ENCODE measurements at places on chromosomes 3 and 15.
A peak's percentile ranks its signal among the peaks of the same experiment; 100 is the strongest.

DNA sequence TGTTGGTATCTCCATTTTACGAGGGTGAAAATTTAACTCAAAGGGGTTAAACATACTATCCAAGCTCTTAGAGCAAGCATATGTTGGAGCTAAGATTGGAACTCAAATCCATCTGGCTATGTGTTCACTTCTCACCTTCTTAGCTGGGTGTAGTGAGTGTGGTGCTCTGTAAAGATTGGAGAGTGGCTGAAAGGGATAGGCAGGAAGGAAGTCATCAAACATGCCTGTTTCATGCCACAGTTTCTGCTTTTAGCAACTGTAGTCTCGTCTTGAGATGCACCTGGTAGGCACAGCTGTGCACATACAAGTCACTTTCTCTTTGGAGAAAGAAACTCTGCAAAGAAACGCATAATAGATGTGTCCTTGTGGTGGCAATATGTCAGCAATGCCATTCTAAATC, 189.1 kb upstream of the MDFIC2 start:
- no peak for DNase-seq

DNA sequence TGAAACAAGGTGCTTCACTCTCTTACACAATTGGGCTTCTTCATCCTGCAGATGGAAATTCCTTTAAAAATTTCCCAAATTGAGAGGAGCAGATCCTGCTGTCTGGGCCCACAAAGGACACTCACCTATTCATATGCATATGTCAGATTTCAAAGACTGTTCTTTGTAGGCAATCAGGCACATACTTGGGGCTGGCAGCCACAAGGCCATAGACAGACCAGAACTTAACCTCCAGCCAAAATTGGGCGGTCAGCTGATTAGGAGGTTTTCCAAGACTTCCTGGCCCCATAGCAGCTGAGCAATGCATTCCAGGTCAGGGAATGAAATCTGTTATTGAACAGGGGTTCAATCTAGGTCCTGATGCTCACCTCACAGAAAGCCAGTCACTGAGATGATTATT, 15.0 kb upstream of the HPS3 start:
- no peak for DNase-seq

DNA sequence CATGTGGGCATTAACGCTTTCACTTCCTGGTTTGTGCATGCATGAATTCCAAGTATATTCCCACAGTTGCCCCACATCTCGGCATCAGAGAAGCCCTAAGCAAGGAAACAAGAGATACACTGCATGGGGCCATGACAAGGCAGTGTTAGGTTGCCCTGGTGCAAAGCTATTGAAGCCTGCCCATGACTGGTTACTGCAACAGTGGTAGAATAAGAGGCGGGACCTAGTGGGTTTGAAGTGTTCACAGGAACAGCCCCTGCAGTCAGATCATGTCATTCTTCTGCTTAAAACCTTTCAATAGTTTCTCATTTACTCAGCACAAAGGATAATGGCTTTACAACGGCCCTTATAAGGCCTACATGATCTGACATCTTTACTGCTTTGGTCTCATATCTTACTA, 80.9 kb upstream of the TOPAZ1 start:
- DNase-seq, result no peak

DNA sequence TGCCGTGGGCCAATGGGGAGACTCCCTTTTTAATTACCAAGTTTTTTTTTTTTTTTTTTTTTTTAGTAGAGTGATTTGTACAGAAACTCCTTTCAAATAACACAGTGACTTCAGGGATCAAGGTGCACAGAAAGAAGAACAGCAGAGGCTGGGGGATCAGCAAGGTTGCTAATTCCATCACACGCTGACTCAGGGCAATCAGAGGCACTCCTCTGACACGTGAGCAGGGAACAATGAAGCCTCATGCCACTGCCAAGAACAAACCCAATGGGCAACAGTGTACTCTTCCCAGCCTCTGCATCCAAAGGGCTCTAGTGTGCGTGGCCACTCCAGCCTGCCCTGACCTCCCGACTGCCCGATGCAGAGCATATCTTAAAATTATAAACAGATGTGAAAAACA, 186.7 kb upstream of the WNT5A start:
- DNase-seq, result no peak

- DNase-seq, result no peak
Observed at GRCh38 chr3:107458871-107459270, 63.9 kb upstream of the BBX start.

DNA sequence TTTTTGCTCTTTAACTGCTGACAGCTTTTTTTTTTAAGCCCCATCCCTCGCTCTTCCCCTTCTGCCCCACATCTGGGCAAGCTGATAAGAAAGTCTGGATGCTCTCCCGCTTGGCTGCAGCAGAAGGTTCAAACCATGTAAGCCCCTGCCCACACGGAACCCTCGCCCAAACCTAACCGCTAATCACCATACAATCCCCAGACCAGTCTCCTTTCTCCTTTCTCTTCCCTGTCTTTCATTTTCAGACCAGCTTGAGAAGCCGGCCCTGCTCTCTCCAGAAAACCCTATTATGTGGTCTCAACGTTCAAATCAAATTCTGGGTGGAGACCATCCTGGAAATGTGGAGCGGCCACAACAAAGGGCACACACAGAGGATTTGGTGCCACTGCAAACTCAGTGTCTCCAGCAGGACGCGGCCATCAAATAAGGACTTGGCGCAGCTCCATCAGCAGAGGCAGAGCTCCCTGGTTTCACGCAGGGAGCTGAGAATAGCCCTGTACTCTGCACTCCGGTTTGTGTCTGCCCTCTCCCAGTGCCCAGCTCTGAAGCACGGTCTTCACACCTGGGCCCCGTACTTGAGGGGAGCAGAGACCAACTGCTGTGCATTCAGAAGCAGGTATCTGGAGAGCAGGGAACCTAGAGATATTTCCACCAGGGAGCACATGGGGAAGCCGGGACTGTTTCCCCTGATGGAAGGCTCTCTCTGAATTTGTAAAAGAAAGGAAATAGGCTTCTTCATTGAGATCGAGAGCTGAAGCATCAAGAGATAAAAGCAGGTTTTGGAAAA, 92.6 kb downstream of the XXYLT1 start:
- DNase-seq, result no peak

- no peak for DNase-seq
Observed at GRCh38 chr3:21294768-21295167, 456.2 kb downstream of the ZNF385D start.

GRCh38 chr3:36149447-36149865, 230.8 kb upstream of the STAC start:
- no peak for DNase-seq

DNA sequence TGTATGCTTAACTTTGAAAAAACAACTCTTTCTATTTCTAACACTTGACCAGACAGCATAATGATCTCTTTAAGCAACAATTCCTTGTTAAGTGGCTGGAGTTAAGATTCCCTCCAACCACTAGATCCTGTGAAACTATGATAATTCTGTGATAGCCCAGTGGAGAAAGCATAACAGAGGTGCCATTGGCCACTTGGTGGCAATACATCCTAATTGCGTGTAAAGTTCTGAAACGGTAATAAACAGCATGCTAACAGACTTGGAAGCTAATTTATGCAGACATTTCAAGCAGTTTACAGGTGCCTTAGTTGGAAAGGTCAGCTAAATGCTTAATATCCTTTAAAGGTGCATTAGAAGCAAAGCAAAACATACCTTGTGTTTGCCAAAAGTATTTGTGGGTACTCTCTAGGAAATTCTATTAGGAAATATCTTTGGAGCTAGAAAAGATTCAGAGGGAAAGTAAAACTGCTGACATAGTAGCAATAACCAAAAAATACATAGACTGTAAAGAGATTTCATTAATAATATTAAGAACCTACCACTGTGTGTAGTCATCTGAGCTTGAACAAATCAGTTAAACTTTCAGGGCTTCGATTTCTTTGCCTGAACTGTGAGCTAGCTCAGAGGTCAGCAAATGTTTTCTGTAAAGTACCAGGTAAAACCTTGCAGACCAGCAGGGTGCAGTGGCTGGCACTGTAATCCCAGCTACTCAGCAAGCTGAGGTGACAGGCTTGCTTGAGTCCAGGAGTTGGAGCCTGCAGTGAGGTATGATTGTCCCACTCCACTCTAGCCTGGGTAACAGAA, 19.0 kb upstream of the CSTA start:
- DNase-seq, result no peak

DNA sequence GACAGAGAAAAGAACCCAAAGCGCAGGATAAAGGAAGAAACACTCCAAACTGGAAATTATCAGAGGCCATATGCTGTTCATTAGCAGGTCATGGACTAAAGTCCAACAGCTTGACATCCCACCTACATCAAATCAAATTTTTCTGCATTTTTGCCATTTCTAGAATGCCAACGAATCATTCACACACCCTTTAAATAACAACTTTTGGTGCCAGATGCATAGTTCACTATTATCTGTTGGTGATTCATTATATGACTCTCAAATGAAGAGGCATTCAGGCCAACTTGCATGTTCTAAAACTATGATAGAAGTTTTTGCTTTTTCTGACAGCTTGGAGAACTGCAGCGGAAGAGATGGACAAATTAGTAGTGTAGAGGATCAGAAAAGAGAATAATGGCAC, 529.8 kb upstream of the NAALADL2 start:
- no peak for DNase-seq

DNA sequence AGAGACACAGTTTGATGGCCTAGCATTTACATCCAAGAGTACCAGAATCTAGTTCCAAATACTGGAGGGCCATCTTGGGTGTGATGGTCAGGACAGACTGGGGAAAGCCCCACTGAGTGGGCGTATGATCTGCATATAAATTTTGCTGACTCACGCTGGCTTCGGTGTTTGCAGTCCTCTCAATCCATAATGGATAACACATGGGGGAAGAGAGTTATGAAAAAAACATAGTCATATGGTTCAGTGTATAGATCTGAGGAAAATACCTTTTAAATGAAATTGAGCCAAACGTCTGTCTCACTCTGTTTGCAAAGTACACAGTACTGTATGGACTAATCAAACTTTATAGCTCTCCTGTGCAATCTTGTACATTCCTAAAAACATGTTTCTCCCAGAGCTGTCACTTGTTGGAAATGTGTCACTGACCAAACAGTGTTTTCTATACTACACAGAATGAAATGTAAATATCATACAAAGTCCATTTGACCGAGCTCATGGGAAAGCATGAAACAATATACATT, 125.3 kb upstream of the THBS1 start:
- peak; percentile 56 for DNase-seq

DNA sequence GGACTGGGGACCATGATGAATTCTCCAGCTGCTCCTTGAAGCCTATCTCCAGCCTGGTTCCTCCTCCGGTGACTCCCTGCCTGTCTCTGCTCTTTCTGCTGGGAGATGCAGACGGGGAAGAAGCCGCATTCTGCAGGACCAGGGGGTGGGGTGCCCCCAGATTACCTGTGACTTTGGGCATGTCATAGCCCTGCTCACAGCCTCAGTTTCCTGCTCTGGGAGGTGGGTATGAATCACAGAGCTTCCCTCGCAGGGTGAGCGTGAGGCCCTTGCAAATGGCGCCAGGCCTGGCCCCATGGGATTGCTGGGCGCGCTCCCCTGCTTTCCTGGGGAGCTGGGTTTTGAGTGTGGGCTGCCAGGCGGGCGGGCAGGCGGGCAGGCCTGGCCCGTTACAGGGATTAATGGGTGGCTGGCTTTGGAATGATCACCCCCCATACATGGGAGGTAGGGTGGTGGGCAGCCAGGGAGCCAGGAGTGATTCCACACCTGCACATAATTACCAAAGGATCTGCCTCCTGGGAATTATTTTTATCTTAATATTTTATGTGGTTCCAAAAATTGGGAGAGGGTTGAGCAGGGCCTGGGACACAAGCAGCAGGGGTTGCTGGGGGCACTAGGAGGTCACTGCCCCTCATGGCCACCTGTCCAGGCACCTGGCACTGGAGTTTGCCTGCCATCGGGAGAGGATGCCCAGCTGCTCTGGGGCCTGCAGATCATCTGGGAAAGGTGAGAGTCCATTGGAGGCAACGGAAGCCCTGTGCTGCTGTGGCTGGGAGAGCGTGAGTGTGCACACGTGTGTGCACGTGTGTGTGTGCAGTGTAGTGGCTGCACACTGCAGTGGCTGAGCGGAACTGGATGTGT, 106.8 kb downstream of the WNT7A start:
- DNase-seq, result peak; percentile 10

DNA sequence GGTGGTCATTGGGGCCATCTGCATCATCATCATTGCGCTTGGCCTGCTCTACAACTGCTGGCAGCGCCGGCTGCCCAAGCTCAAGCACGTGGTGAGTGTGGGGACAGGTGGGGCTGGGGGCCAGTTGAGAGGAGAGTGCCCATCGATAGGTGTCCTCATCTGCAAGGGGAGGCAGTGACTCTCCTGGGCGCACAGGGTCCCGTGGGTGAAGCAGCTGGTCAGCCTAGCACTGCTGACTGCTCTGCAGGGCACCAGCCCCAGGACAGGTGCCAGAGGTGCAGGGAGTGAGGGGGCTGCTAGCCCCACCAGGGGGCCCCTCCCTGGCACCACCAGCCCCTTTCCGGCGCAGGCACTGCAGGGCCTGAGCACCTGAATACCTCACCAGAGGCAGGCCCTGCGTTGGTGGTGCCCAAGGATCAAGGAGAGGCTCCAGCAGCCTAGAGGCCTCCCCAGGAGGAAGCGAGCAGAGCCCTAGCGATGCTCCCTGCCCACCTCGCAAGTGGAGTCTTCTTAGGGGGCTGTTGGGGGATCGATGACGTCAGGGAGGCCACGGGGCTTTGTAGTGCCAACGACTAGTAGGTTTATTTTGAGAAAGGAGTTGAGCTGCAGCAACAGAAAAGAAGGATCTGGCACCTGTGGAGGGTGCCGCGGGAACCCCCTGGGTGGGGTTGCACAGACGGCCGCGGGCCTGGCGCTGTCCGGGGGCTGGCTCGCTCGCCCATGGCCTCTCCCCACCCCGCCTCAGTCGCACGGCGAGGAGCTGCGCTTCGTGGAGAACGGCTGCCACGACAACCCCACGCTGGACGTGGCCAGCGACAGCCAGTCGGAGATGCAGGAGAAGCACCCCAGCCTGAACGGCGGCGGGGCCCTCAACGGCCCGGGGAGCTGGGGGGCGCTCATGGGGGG, 976 bp upstream of the ABTB1 start:
- peak; percentile 48 for DNase-seq

DNA sequence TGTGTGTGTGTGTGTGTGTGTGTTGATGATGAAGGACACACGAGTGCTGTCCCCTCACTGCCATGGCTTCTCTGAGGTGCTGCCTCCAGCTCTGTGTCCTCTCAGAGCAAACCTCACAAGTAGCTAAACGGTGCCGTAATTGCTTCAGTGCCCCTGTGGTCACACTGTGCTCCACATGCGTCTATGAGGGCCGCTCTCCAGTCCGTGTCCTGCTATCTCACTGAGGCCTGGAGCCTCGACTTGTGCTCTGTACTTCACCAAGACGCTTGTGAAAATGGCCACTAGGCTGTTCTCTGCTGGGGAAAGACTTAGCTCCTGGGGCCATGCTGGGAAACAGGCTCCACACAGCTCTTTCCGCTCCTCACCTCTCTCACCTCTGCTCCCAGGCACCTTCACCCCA, 65.4 kb upstream of the CGNL1 start:
- DNase-seq, result no peak

GRCh38 chr3:150920236-150920635, 15.0 kb upstream of the MINDY4B start:
- no peak for DNase-seq

GRCh38 chr3:158882445-158882844, 80.6 kb downstream of the MFSD1 start:
- DNase-seq, result no peak

All from femur (tissue), 1 donor.